ENCODE measurements at places on chromosomes 11 and 22.

- DNase-seq: no peak
Observed at GRCh38 chr22:49726022-49726681, 101.5 kb downstream of the BRD1 start.

DNA sequence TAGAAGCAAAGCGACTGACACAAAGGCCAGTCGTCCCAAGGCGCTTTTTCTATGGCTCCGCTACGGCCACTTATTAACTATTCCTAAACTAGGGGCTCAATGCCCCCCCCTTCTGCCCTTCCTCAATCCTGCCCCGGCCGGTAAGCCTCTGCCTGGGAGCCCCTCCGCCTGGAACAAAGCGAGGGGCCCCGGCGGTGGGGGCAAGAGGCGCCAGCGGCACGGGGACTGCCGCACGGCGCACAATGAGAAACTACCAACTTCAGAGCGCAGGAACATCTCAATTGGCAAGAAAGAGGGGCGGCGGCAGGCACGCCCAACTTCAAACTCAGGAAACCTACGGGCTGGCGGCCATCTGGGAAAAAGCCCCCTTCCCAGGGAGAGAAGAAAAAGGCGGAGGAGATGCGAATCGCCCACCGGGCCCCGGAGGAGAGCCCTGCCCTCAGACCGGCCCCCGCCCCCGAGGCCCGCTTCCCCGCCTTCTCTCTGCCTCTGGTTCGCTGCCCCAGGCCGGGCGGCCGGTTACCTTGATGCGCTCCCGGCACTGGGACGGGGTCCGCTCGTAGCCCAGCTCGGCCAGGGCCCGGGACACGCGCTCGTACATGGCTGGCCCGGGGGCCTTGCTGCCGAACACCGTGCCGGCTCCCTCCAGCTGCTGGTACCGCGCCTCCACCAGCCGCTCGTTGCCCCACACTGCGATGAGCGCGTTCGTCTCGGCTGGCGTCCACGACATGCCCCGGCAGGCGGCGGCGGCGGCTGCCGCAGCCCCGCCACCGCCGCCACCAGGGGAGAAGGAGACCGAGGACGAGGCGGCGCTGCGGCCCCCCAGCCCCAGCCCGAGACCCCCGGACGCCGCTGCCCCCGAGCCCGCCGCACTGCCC lies 619 bp downstream of the MSANTD2 start:
- no peak for DNase-seq

DNA sequence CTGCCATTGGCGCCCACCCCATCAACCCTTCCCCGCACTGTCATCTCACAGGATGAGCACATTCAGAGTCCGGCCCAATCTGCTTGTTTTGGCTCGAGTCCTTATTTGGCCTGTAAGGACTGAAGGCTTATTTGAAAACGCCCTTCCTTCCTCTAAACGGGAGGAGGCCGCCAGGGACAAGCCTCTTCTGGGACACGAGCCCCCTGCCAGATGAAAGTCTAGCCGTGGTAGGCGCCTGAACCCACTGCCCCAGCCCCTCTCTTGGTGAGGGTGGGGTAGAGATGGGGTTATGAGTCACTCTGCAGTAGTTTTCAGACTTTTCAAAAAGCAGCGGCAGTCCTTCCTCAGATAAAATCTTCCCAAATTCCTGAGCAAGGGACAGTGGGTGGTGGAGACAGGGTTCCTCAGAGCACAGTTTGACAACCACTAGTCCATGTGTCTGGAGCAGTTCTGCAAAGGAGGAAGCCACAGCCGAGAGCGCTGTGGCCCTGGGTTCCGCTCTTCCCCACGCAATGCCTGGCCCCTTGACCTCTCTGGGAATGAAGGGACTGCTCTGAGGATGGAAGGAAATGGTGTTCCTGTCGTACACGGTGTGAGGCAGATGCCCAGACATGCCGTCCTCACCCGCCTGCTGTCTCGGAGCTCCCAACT lies 57.0 kb downstream of the MYH9 start:
- DNase-seq: no peak

- DNase-seq: no peak
Observed at GRCh38 chr22:18110954-18111758, 547 bp downstream of the TUBA8 start.

DNA sequence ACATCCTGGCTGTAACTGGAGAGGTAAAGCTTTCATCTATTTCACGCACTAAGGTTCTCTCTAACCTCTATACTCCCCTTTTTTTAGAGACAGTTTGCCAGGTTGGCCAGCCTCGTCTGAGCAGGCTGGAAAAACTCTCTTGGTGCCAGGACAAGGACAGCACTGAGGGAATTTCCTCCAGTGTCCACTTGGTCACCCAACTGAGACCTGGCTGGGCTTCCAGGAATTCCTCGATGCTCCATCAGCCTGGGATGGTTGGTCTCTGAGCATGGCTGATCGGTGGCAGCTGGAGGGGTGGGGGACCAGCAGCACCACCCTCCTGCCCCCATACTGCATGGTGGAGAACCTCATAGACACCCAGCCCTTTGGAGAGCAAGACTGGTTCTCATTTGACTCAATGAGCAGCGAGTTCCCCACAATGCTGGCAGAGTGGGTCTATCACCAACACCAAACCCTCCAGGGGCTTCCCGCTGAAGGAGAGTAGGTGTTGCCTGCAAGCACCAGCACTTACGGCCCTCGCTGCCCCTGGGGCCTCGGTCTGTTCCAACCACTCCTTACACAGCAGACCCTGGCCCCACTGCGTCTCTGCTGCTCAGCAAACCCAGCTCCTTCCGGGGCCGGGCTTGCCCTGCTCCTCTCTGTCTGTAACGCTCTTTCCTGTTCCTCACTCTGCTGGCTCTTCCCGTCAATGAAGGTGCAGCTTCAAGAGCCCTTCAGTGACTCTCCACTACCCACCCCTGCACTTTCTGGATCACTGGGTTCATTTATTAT lies 122.2 kb downstream of the ST3GAL4 start:
- DNase-seq: no peak

DNA sequence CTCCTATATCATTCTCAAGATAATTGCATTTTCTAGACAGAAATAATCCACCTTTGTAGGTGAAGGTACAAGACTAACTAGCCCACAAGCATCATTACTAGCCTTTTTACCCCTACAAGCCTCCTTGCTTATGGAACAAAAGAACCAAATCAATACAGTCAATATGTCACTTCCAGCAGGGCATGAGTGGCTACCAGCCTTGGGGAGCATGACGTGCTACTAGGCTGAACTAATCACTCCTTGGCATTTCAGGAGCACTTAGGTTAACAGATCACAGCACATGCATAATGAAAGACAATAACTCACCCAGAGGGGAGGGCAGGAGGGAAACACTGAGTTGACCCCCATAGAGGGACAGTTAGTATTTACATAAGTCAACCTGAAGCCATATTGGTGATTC lies 2.7 kb downstream of the DRD2 start:
- DNase-seq: no peak
